ENCODE measurements at places on chromosomes 1 and 21. TPM values are rescaled to one million over a fixed set of nuclear protein-coding genes. Genes with fewer than 3 reads are reported as not detected.

TMEM61 gene
- not detected for polyA plus RNA-seq

DNAI4 gene
- 4.1 TPM for polyA plus RNA-seq

NR5A2 gene
- polyA plus RNA-seq, result not detected

DNA sequence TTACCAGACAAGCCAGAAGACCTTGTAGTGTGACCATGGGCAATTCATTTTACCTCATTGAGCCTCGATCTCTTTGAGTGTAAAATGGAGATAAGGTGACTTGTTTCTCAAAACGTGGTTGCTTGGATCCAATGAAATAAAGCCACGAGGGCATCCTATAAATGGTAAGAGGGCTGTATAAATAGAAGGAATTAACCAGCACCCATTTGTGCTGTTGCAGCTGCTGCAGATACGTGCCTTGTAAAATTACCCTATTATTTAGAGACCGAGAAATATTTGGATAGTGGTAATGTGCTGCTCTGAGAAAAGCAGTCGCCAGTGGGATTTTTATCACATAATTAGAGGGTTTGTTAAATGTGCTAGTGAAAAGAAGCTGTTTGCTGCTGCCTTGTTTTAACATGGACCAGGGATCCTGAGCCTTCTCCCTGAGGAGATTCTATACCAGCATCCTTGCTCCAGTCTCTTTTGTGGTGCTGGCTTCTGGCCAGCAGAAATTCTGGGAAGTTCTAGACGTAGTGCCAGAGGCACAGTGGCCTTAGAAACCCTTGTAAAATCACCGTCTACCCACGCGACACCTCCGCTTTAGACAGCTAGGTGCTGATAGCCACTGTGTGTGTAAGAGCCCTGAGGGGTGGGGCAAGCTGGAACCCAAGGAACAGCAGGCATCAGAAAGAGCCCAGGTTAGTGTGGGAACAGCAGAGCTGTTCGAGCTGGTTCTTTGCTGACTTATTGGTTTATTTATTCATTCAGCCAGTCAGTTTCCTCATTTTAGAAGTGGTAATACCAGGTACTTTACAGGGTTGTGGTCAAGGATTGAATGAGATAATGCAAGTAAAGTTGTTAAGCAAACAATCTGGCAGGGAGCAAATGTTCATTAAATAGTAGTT, 137.5 kb downstream of the NOS1AP start:
- no peak for DNase-seq

DNA sequence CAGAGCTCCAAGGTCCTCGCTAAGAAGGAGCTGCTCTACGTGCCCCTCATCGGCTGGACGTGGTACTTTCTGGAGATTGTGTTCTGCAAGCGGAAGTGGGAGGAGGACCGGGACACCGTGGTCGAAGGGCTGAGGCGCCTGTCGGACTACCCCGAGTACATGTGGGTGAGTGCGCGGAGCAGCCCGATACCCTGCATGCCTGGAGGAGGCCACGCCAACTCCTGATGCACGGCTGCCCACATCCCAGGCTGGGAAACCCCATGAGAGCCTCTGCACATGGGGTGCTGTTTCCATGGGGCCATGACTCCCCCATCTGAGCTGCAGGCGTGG, 43.0 kb upstream of the TRAPPC10 start:
- DNase-seq, result no peak

- DNase-seq, result no peak
These were observed 44.6 kb downstream of the UBR4 start for GRCh38 chr1:19165501-19165900.

DNA sequence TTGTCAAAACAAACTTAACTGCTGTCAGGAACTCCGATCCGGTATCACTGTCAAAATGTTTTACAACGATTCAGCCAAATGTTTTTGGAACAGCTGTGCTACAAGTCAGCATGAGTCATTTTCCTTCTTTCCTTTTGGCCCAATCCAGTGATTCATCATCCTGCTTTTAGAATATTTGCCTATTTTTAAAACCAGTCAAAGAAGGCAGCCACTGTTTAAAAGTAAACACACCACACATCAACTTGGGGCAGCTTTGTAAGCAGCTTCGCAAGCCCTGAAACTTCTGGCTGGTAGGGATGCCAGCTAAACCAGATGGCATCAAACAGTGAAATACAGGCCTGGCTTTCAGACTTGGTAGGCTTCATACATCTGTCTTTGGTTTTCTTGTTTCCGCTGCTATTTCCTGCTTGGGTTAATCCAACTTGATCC, 14.9 kb downstream of the MAP3K7CL start:
- DNase-seq, result no peak

AZIN2 gene
- polyA plus RNA-seq, result 0.05 TPM

DNA sequence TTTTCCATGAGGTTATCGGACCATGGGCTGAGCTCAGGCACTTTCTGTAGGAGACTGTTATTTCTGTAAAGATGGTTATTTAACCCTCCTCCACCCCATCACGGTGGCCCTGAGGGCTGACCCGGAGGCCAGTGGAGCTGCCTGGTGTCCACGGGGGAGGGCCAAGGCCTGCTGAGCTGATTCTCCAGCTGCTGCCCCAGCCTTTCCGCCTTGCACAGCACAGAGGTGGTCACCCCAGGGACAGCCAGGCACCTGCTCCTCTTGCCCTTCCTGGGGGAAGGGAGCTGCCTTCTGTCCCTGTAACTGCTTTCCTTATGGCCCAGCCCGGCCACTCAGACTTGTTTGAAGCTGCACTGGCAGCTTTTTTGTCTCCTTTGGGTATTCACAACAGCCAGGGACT, 2.6 kb upstream of the CCDC28B start:
- no peak for DNase-seq

DNA sequence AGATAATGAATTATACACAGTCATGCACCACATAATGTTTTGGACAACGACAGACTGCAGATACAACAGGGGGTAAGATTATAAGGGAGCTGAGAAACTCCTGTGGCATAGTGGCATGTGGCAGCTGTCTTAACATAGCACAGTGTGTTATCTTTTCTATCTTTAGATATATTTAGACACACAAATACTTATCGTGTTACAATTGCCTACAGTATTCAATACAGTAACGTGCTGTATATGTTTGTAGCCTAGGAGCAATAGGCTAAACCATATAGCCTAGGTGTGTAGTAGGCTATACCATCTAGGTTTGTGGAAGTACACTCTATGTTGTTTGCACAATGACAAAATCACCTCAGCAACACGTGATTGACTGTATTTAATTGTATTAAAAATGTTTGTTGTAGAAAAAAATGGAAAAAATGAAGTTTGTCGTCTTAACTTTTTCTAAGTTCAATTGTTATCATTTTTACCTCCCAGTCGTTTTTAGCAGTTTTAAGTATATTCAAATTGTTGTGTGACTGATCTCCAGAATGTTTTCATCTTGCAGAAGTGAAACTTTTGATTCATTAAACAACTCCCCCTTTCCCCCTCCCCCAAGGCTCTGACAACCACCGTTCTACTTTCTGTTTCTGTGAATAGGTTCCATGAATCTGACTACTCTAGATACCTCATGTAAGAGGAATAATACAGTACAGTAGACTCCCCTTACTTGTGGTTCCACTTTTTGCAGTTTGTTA, 351.0 kb upstream of the B3GALT2 start:
- peak; percentile 83 for DNase-seq

- DNase-seq, result no peak
These were observed 40.1 kb upstream of the LPAR3 start for GRCh38 chr1:84933011-84933611.

- DNase-seq, result no peak
These were observed 279.4 kb downstream of the RGS7 start for GRCh38 chr1:241077386-241078147.

EFNA3 gene
- polyA plus RNA-seq, result not detected
